ENCODE measurements at places on chromosomes 2 and 18.

GRCh38 chr18:57741273-57741672 is 61.8 kb downstream of the ATP8B1 start:
- DNase-seq: no peak

DNA sequence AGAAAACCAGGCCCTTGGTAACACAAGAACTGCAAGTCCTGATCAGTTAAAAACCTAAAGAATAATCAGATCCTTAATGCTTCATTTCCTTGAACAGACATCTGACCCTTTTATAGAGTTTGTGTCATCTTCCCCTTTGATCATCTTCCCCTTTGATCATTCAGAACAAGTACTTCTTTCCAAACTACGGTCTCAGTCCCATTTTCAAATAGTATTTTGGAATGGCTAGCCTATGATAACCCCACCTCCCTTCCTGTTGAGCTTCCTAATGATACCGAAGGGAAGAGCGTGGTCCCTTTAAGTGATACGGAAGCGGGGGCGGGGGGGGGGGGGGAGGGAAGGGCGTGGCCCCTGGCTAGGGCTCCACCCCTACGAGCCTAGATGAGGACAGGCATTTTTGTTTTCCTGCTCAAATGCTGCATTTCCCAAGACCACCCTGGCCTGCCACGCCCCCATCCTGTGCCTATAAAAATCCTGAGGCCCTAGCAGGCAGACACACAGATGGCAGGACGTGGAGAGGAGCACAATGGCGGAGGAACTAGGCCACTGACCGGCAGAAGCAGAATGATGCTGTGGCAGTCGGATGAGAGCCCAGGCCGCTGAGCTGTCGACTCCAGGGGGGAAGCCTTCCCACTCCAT is 24.1 kb upstream of the CHRNA1 start:
- no peak for DNase-seq

GRCh38 chr2:238513346-238513745 is 86.6 kb downstream of the ASB1 start:
- peak; percentile 59 for DNase-seq

GRCh38 chr2:71796174-71796593 is 342.8 kb downstream of the DYSF start:
- DNase-seq: no peak

DNA sequence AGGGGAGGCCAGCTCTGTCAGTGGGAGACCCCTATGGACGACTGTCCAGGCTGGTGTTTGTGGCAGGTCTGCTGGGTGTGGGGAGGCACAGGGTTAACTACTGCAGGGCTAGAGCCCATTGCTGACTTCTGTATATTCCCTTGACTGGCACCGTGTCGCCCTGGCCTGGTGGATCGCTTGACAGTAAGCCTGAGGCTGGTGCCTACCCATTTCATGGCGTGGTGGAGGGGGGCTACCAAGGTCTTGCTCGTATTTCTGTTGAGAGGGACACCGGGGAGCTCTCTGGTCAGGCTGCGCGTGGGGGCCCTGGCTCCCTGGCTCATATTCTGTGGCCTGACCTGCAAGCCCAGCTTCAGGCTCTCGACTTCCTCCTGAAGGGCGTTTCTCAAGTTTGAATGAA is 119.7 kb downstream of the ACOXL start:
- DNase-seq: no peak

DNA sequence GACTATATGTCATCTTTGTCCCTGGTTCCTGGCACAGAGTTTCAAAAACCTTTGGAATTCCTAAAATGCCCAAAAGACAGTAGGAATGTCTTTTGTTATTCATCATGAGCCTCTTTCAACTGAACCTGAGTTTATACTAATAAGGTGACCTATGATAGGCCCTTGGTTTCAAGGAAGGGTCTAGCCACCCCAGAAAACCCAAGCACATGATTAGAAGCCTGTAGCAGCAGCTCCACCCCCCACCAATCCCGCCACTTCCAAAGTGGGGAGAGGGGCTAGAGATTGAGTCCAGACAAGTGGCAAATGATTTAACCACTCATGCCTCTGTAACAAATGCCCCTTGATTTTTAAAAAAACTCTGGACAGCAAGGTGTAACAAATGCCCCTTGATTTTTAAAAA is 56.8 kb downstream of the ADD2 start:
- DNase-seq: no peak

DNA sequence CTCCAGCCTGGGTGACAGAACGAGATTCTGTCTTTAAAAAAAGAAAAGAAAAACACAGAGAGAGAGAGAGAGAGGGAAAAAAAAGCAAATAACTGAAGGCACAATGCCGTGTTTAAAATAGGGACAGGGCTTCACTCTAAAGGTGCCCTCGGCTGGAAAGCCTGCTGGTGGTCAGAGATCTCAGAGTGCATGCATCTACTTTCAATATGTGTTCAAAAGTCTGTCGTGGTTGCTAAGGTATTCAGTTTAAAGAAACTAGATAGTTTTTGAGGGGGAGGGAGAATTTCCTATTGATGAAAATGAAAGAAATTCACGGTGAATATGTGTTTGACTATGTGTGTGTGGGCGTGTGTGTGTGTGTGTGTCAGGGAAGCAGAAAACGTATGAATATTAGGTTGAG is 11.0 kb upstream of the CBLN2 start:
- no peak for DNase-seq

DNA sequence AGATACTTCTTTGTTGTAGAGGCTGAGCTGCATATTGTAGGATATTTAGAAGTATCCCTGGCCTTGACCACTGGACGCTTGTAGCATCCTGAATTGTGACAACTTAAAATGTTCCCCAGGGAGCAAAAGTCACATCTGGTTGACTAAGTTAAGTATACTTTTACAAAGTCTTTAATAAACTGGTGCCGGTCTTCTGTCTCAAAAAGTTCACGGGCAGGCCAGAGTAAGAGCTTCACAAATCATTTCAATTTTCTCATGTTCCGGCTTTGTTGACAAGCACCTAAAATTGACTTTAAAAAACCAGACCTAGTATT is 18.4 kb downstream of the ATP8B1 start:
- DNase-seq: no peak

GRCh38 chr2:112174383-112174782 is 36.2 kb downstream of the FBLN7 start:
- DNase-seq: no peak

GRCh38 chr18:50869150-50869549 is 9.8 kb upstream of the ME2 start:
- no peak for DNase-seq

GRCh38 chr2:64354857-64355680 is 98.9 kb upstream of the LGALSL start:
- no peak for DNase-seq

DNA sequence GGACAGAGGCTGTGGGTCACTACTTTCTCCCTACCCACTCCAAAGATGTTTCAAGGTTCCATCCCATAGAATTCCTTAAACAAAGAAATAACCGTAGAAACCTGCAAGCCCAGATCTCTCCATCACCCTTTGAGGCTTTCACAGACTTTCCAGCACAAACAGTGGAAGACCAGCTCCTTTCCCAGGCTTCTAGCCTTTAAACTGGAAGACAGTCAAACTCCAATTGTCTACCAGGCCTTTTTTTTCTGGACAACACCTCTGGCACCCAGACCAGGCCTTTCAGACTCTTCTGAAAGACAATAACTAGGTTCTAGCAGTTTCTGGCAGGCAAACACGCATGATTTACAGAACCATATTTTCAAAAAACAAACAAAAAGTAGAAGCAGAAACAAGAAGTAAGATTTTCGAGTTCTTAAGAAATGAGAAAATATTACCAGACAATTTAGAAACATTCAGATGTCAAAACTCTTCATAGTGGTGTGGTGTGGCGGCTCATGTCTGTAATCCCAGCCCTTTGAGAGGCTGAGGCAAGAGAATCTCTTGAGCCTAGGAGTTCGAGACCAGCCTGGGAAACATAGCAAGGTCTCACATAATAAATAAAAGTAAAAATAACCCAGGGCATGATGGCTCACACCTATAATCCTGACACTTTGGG is 106.8 kb upstream of the MSH2 start:
- no peak for DNase-seq

DNA sequence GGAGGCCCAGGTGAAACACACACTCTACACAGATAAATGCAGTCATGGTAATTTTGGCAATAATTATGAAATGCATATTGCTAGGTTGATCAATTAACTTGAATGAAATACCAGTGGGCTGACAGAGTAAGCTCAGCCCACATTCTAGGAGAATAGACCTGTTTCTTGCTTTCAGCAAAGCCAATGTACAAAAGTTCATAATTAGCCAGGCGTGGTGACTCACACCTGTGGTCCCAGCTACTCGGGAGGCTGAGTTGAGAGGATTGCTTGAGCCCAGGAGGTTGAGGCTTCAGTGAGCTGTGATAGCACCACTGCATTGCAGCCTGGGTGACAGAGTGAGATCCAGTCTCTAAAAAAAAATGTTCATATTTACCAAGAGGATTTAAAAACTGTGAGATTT is 15.7 kb upstream of the MBP start:
- DNase-seq: no peak

DNA sequence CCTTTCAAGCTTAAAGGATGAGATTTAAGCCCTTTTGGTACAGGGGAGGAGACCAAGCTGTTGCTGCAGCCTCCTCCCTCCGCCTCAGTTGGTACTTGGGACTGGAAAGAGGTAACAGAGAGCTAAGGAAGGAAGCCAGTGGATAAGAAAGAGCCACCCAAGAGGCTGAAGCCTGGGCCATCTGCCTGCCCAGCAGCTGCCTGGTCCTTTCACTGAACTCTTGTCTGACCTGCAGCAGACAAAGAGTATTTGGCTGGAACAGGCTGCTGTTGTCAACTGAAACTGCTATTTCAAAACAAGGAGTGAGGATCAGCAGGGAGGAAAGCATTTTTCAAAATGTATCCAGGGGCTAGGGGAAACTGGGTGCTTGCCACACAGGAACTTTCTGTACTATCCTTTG is 30.3 kb downstream of the TNS1 start:
- DNase-seq: no peak

GRCh38 chr2:1510176-1510575 is 96.9 kb downstream of the TPO start:
- DNase-seq: no peak

DNA sequence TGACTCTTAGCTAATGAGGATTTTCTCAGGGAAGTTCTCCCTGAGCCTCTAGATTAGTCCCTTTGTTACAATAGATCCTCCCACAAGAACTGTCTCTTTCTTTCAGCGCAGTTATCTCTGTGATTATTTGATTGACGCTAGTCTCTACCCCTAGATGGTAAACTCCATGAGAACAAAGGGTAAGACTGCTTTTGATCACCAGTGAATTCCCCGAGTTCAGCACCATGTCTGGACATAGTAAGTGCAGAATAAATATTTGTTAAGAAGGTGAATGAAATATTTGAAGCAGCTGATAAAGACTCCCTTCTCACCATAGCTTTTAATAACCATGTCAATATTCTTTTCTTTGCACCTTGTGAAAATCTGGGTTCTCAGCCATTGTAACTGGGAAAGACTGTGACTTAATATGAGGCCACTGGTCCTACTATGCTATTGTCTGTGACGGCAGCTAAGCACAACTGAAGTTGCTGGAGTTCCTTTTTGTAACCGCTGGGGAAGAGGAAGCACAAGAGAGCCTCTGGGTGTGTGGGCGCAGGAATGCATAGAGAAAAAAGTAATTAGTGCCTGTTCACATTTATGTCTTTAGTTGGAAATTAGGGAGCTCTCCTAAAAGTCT is 214.7 kb downstream of the TGIF1 start:
- no peak for DNase-seq

DNA sequence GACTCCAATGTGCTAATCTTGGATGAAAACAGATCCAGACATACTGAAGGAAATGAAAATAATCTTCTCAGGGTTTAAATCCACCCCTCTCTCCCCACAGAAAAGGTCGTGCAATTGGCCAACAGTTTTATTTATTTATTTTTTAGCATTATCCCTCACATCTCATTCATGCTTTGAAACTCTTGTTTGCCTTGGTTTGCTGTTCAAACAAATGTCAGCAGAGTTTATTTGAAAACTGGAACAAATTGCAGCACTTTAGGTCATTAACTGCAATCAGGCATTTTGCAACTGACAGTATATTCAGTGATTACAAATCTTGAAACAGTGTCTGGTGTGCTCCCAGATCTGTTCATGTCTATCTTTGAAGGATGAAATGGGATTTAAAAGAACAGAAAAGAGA is 220.6 kb downstream of the SLC4A10 start:
- DNase-seq: no peak

- no peak for DNase-seq
These were observed 98.7 kb upstream of the ALKAL2 start for GRCh38 chr2:386406-387103.

- no peak for DNase-seq
These were observed 221.1 kb downstream of the RDH14 start for GRCh38 chr2:18339326-18339725.

DNA sequence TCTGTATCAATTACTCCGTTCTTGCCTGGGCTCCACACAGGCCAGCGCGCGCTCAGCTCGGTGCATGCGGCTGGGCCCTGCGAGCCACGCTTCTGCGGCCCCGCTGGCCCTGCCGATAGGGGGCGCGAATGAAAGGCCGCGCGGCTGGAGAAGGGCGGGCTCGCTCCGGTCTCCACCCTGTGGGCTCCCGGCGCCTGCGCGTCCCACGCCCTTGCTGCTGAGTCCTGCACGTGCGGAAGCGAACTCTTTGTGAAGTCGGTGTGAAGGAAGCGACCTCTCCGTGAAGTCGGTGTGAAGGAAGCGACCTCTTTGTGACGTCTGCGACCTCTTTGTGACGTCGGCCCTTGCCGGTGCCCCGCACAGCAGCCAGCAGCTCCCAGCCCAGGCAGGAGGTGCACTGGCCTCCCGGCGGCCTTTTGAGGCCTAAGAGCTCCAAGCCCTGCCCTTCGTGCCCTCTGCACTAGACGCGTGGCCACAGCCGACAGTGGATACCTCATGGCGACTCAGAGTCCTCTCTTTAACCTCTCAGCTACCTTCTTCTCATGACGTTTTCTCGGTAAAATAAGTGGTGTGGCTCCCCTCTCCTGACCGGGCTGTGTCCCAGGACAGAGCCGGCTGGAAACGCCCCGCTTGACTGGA is 391.9 kb upstream of the RAB6C start:
- DNase-seq: no peak

DNA sequence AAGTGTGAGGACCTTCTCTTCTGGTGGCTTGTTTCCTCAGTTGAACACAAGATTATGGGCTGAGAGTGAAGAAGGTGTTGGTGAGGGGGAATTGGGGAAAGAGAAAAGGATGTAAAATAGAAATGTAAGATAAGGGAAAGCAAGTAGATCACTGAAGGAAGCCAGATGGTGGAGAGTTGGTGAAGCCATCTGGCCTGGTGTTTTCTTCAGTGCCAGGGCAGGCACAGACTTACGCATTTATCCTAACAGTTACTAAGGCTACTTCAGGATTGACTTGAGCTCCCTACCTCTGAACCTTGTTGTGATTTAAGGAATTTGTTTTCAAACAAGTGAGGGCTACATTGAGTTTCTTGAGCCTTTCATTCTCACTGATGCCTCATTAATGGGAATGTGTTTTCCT is 113.8 kb downstream of the GALNT1 start:
- DNase-seq: no peak

- DNase-seq: no peak
These were observed 1420.1 kb upstream of the NXPH2 start for GRCh38 chr2:140200307-140200706.

DNA sequence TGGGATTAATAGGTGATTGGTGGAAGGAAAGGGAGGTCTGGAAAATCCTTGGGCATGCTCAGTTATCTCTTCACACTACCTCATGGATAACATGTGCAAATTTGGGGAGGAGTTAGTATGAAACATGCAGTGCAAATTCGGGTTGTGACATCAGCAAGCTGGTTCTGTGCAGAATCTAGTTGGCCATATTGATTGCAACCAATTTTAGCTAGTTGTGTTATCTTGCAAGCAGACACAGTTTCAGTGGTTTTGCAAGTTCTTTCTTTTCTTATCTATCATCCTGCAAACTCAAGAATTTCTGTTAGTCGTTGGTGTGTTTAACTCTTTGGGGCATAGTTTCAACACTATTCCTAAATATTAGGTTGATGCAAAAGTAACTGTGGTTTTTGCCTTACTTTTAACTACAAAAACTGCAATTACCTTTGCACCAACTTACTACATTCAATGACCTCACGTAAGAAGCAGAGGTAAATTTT is 135.4 kb downstream of the PTH2R start:
- DNase-seq: no peak

Measured in stimulated activated naive CD8-positive, alpha-beta T cell treated with anti-CD3 and anti-CD28 coated beads, Interleukin-15, Interleukin-2, amounts not matched to agents 100 U/mL and 50 U/mL, for 24 hours (primary cell).